ENCODE measurements at places on chromosomes 13 and 19.

GRCh38 chr13:33218426-33218825, 67.1 kb downstream of the STARD13 start:
- DNase-seq = no peak

DNA sequence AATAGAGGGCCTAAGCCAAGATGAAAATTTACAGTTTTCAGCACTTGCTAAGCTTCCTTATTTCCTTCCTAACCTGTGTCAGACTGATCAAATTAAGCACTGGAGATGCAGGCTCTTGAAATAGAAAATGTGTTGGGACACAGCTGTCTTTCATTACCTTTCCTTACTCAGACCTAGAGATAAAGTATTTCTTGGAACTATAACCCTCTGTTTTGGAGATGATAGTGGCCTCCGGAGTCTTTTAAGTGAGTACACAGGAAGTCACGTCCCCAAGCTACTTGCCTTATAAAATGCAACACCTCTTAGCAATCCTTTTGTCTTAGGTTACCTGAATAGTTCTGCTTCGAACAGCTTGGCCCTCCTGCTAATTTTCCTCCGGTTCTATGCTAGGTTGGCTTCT, 12.4 kb upstream of the AKAP11 start:
- no peak for DNase-seq

GRCh38 chr19:30364866-30365800, 7.1 kb upstream of the ZNF536 start:
- no peak for DNase-seq

DNA sequence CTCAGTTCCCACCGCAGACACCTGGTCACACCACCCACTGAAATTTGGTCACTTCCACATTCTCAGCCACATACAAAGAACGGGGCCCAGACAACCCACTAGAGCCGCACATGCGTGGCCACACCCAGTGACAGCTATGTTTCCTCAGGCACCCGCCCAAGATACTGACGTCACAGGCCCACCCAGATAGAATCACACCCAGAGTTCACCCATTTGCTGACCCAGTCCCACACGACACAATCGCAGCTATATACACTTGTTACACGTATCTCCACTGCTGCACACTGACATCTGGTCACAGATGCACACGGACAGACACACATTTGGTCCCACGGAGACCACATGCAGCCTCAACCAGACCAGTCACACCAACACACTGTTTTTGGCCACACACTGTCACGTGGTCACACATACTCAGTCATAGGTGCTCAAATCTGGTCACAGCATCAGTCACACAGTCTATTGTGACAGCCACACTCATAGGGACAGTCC, 2.9 kb downstream of the NUMBL start:
- DNase-seq = no peak

- DNase-seq = peak; percentile 71
These were observed 6.3 kb downstream of the ERICH4 start for GRCh38 chr19:41449079-41449864.

- DNase-seq = no peak
These were observed 2.0 kb upstream of the ZIC2 start for GRCh38 chr13:99979453-99980200.

- DNase-seq = no peak
These were observed at the start of gene F10 for GRCh38 chr13:113122550-113123225. Gene F10, plus strand, starts transcription at chr13:113122799. Its CDS starts 57 bp downstream, at chr13:113122856.

GRCh38 chr13:24074678-24075077, 85.8 kb upstream of the SPATA13 start:
- DNase-seq = no peak

GRCh38 chr13:38262211-38262610, 87.4 kb upstream of the UFM1 start:
- no peak for DNase-seq

DNA sequence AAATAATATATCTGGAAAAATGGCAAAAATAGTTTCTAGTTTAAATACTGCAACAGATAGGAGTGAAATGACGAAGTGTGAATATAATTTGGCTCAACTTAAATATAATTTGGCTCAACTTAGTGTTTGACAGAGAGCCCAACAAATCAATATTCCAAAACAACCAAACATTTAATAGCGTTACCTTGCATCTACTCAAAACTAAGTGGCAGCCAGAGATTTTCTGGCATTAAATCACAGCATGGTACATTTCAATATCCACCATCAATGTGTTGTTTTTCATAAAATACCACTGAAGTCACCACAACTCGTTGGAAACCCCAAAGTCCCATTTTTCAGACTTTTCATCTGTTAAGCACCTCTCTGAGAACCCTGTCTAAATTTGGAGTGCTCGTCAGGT, 69.6 kb downstream of the DCLK1 start:
- no peak for DNase-seq

DNA sequence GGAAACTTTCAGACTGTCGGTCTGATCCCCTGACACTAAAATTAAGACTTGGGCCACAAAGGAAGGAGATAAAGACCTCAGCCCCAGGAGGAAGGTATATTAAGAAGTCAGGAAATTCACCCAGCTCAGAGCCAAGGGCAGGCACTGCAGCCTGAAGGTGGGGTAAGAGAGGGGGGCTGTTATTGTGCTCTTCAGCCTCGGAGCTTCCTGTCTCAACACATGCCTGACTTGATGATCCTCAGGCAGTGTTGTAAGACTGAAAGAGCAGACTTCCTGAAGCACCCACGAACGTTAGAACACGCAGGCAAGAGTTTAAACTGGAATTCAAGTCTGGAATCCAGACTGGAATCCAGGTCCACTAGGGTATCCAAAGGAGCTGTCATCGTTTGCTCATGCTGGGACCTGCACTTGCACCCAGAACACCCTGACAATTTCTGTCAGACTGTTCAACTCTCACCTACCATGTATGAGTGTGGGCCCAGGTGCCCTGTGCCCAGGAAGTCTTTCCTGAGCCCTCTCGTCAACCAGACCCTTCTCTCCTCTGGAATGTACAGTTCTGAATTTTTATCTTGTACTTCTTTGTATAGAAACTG, 10.7 kb upstream of the FLT1 start:
- no peak for DNase-seq

DNA sequence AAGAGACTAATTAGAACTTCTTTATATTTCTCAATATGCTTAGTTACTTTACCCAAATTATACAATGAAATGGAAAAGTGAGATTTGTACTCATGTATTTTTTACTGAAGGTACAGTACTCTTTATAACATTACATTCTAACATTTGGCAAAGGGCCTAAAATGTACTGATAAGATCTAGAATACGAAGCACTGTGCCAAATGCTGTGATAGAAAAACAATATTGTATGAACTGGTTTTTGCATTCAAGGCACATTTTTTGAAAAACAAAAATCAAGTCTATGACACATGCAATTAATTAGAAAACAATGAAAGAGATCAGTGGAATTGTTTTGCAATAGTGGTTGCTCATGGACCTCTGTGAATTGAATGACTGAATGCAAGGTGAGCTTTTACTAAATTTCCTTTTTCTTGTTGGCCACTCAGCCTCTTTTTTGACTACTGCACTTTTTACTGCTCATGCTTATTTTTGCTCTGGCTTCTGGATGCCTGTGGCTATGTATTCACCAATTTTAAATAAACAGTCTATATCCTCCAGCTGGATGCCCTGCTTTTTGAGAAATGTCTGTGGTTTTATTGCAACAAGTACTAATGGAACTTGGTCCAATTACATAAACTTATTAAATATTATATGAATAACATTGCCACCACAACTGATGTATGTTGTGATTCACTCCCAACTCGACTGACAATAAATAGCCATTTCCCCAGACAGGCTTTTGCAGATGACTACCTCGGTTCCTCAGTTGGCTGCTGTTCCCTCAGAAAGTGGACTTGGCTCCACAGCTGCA, 41.4 kb upstream of the OBI1 start:
- DNase-seq = no peak

DNA sequence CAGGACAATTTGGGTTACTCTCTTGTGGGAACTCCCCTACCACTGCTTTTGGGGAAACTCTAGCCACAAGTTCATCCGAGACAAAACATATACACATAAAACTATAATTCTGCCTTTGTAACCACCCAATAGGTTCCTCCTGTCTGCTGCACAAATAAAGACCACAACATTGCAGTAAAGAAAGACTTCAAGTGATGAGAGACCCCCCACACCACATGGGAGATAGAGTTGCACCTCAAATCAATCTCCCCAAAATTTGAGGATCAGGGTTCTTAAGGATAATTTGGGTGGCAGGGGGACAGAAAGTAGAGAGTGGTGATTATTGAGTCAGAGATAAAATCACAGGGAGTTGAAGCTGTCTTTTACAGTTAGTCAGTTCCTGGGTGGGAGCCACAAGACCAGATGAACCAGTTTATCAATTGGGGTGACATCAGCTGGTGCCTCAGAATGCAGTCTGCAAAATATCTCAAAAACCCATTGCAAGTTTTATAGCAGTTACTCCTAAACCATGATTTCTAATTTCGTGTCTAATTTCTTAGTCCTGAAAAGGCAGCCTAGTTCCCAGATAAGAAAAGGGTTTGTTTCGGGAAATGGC, 1348.5 kb downstream of the PCDH9 start:
- DNase-seq = no peak

- DNase-seq = no peak
These were observed 14.9 kb downstream of the ZIC5 start for GRCh38 chr13:99956473-99957349.

- no peak for DNase-seq
These were observed 8.9 kb downstream of the CIC start for GRCh38 chr19:42277821-42278451.

- DNase-seq = peak; percentile 84
These were observed 902 bp upstream of the ZNF428 start for GRCh38 chr19:43620061-43621001.

DNA sequence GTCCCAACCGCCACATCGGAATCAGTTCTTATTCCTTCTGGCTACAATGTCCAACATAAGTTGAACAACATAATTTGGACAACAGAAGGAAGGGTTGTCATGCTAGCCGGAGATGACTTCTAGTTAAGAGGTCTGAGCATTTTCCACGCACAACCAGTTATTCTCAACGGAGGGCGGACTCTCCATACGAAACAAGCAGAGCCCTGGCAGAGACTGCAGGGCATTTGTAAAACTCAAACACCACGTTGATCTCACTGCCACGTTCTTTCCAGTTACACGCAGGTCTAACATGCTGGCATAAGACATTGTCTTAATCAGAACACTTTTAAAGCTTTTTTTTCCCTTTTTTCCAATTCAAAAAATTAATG, 38.3 kb upstream of the DCUN1D2 start:
- no peak for DNase-seq

DNA sequence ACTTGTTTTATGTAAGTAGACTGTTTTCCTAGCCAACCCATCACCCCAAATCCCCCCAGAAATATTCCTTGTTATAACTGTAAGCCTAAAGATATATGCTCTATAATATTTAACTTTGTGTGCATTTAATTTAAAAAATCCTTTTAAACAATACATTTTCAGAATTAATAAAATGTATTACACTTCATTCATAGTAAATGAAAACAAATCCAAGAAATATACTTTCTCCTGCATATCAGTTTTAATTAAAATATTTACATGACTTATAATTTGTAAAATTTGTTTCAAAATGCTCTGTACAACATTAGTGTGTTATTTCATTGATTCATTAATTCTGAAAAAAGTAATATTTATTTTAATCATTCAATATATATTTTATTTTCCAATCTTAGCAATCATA, 669.1 kb upstream of the PCDH20 start:
- DNase-seq = no peak

DNA sequence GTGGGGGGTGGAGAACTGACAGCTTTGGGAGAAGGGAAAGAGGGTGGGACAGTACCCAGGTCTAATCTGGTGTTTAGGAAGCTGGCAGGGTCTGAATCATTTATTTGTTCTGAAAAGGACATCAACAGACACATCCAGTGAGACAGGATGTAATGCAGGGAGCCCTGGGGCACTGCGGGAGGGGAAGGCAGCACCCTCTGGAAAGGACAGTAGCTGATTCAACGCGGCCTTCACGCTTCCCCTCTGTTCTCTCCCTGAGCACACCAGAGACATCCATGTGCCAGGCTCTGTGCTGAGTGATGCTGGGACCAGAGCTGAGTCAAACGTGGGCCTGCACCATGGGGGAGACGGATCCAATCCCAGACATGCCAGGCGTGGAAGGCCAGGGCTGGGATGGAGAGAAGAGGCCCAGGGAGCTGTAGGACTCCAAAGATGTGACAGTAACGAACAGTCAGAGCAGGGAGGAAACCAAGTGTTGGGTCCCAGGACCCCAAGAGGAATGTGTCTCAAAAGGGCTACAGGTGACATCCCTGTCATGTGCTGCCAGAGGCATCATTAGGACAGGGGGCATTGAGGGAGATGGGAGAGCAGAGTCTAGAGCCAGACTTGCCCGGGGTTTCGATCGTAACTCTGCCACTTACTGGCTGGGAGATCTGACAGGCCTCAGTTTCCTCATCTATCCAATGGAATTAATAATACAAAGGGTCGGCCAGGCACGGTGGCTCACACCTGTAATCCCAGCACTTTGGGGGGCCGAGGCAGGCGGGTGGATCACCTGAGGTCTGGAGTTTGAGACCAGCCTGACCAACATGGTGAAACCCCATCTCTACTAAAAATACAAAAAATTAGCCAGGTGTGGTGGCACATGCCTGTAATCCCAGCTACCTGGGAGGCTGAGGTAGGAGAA, 1.7 kb downstream of the ETFB start:
- DNase-seq = no peak
